ENCODE measurements at places on chromosomes 5 and 9. TPM values are rescaled to one million over a fixed set of nuclear protein-coding genes. Genes with fewer than 3 reads are reported as not detected.

GRCh38 chr5:56126487-56127179, 106.5 kb downstream of the ANKRD55 start:
- DNase-seq, result no peak

DNA sequence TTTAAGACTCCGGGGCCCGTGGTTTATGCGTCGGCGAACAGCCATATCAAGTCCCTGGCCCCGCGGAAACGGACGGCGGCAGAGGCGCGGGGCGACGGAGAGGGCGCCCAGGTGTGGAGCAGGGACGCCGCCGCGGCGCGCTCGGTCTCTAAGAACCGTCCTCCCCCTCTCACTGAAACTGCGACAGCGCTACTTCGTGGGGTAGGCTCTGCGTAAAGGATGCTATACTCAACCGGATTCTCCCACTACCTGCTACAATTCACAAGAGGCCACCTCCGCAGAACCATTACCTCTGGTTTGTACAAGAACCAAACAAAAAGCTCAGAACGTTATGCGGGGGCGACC, 404 bp downstream of the MRNIP start:
- peak; percentile 67 for DNase-seq

- DNase-seq, result no peak
These were observed 35.9 kb upstream of the POC5 start for GRCh38 chr5:75753182-75753581.

- DNase-seq, result no peak
These were observed 20.4 kb upstream of the DELE1 start for GRCh38 chr5:141903261-141903660.

- DNase-seq, result no peak
These were observed 835.6 kb upstream of the GRAMD2B start for GRCh38 chr5:125587631-125588030.

The SAXO1 gene
- total RNA-seq, result not detected

The MYO10 gene
- total RNA-seq, result 114 TPM

The RNF183 gene
- not detected for total RNA-seq

The TBC1D2 gene
- 7.7 TPM for total RNA-seq
